Activated CD4-positive, alpha-beta T cell treated with anti-CD3 and anti-CD28 coated beads, Interleukin-2, amount 50 U/mL, for 1 hour (primary cell): ENCODE measurements at places on chromosomes 1 and 21.

GRCh38 chr1:245715970-245716369 lies 561.2 kb downstream of the KIF26B start:
- no peak for DNase-seq

DNA sequence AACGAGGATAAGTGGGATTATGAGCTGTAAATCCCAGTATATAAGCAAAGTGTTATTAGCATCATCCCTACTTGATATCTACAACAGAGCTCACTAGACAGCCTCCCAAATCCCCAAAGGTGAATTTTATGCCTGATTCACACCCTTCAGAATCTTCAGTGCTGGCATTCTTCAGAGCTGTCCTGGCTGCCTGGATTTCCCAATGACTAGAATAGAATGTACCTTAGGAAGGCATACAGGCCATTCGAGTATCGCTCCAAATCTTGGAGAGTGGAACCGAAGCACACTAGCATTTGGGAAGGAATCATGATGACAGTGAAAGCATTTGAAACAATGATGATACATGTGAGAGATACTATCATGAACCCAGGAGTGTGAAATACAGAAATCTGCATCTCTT lies 22.3 kb downstream of the ZBTB40 start:
- DNase-seq: no peak

DNA sequence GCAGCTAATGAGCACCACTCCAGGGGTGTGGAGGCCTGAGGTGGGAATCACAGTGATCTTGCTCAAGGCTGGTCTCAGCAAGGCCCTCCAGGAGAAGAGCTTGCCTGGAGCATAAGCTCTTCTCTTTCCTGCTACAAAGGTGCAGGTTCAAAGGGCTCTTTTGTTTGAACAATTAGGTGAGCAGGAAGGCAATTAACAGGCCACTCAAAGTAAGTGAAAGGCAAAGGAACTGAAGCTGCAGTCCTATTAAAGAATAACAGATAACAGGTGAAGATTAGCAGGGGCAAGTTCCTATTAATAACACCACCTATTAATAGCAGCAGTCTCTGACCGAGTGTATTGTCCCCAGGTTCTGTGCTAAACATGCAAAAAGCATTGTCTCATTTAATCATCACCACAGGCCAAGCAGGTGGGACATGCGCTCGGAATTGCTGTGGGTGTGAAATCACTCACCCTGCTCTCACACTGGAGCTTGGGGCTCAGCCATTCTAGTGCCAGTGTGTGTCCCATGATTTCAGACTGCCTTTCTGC lies 113.8 kb downstream of the RHOU start:
- DNase-seq: no peak

GRCh38 chr1:230199554-230199953 lies 132.5 kb downstream of the GALNT2 start:
- no peak for DNase-seq

DNA sequence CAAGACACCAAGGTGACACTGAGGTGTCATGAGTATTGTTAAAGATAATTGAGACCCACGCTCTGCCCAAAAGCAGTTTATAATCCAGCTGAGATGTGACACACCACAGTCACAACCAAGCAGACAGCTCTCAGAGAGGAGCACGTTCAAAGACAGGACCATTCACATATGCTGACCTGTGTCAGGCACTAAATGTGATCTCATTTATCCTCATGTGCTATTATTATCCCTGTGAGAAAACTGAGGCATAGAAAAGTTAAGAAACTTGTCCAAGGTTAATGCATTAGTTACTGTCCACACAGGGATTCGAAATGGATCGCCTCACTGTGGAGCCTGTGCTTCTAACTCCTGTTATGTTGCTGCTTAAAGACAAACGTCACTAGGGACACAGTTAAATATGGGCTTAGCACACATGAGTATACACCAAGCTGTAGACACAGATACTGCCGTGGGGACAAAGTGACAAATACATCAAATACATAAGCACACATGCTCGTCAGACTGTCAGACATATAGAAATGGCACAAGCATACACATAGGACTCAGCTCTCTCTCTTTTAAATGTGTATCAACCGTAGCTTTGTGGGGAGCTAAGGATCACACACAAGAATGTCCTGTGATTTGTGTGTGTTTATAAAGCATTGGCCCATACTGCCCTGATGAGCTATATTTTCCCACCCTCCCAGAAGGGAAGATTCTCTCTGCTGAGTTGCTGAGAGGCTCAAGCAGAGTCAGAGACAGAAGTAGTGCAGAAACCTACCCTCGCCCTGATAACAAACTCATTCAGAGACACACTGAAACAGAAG lies 3.5 kb upstream of the IGSF8 start:
- DNase-seq: no peak

DNA sequence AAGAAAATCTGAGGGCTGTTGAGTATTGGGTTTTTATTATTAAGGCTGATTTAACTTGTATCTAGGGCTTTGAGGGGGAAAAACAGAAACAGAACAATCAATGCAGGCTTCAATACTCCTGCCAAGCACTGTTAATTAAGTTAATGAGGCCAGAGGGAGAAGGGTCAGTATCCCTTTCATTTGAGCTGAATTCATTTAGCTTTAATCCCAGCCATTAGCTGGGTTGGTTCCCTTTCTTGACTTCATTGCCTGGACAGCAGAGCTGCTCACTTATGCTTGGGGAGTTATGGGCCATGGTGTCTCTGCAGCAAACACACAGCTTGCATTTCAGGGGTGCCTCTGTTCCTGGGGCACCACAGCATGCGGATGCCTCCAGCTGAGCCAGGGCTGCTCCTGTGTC lies 16.3 kb downstream of the TLR5 start:
- no peak for DNase-seq

DNA sequence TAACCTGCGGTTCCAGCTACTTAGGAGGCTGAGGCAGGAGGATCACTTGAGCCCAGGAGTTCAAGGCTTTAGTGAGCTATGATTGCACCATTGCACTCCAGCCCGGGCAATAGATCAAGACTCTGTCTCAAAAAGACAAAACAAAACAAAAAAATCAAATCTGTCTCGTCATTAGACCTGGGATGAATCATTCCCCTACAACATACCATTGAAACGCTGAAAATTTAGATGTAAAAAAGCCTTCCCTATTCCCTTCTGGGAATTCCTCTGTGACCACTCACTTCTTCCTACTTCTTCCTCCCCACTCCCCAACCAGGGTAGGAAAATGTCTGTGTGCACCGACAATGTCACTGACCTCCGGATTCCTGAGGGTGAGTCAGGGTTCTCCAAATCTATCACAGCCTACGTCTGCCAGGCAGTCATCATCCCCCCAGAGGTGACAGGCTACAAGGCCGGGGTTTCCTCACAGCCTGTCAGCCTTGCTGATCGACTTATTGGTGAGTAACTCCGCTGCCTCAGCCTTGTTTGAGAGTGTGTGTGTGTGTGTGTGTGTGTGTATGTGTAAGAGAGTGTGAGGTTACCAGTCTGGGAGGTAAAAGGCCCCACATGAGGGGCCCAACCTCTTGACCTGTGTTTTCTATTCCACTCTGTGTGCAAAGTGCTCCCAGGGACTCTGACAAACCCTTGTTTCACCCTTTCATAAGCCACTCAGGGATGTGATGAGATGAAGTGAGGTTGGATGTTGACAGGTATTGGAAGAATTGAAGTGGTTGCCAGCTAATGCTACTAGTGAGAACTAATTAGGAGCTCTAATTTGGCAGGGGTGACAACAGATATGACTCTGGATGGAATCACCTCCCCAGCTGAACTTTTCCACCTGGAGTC lies 16.3 kb upstream of the SARS1 start:
- DNase-seq: no peak

DNA sequence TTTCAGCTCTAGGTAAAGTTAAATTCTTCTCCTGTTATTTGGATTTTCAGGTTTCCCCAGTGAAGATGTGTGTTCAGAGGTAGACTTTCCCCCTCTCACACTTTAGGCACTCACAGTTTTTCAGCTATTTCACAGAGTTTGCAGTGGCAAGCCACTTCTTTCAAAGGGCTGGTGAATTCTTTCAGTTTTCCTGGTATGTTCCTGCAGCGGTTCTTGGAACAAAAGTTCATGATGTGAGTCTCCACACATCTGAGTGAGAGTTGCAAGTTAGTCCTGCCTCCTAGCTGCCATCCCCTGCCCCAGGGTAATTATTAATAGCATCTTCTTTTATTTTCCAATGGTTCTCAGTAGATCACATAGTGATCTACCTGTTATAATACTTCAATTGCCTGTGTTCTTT lies 27.3 kb upstream of the CD84 start:
- no peak for DNase-seq

DNA sequence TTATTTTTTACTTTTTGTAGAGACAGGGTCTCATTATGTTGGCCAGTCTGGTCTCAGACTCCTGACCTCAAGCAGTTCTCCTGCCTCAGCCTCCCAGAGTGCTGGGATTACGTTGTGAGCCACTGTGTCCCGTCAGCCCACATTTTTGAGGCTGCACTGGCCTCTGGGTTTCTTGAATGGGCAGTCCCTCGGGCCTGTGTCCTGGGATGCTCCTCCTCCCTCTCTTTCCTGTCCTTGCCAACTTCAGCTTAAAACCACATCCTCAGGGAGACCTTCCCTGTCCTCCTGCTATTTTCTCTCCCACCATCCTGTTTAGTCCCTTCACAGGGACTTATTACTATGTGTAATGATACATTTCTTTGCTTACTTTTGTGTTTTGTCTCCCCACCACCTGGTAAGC lies 31.4 kb upstream of the LYST start:
- DNase-seq: no peak

DNA sequence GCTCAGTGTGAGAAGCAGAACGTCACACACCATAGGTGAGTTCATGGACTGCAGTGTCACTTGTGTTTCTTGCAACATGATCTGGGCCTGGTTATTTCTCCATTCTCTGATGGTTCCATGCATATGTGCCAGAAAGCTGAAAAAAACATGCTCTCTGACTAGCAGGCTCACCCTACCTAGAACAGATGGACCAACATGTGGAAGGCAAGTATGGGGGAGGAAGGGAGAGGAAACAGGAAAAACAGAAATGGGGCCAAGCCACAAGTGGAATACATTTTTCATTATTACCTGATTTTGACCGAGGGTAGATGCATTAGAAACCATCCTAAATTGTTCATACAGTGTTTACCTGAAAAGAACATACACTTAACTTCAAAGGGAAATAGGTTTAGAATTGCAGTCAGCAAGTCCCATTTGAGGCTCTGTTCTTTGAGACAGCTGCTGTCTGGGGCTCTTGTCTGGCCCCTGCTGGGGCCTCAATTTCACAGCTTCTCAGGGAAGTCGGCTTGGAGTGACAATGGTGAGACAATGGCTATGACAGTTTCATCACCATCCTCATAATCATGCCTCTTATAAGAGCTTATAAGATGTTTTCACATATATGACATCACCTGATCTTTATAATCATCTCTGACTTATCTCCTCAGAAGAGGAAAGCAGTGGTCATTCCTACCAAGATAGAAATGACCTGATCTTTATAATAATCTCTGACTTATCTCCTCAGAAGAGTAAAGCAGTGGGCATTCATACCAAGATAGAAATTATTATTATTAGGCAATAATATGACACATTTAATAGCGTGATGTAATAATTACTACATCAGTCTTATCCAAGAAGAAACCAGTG lies 327.3 kb downstream of the SIPA1L2 start:
- no peak for DNase-seq

DNA sequence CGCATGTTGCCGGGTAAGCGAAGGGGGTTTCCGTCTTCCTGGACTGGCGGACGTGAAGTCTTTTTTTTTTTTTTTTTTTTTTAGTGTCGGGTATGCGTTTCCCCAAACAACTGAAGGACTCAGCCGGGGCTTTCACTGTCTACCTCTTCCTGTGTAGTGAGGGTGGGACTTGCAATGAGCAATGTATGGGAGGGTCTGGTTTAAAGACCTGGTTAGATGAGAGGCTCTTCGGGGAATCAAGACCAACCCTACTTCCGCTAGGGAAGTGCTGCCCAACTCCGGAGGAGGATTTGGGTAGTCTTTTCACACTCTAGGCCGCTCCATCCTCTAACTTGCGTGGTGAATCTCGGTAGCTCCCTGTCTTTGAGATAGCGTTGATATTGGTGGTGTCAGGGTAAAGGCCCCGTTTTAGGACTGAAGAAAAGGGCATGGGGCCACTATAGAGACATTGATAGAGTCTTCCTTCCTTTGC lies 754 bp downstream of the PRRC2C start:
- peak; percentile 71 for DNase-seq

DNA sequence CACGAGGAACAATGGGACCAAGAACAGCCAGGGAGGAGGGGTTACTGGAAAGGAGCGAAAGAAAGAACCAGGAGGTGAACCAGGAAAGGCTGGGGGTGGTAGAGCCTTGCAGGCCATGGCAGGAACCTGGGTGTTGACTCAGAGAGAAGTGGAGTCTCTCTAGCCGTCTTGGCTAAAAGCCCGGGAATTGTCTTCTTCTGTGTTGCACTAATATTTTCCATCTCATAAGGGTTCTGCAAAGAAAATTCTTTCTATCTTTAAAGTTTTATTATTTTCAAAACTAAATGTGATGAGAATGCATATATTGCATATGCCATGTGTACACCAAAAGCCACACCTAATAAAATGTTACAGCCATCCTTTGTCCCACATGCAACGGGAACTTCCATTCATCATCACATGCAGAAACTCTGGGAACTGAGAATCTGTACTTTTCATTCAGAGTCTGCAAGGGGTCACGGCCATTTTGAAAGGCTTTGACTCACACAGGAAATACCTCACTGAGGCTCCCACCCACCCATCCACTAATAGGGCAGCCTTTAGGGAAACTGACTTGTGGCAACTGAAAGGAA lies 38.0 kb downstream of the ERG start:
- DNase-seq: no peak

DNA sequence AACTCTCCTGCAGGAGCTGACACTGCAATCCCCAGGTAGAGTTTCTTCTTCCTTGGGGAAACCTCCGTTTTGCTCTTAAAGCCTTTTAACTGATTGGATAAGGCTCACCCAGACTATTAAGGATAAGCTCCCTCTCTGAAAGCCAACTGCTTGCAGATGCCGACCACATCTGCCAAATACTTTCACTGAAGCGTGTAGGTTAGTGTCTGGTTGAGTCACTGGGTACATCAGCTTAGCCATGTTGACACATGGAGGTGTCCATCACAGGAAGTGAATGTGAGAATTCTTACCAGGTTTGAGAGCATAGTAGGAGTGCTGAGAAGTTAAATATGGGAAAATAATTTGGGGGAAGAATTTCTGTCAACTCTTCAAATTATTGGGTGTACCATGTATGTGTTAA lies 202.0 kb downstream of the AJAP1 start:
- no peak for DNase-seq

DNA sequence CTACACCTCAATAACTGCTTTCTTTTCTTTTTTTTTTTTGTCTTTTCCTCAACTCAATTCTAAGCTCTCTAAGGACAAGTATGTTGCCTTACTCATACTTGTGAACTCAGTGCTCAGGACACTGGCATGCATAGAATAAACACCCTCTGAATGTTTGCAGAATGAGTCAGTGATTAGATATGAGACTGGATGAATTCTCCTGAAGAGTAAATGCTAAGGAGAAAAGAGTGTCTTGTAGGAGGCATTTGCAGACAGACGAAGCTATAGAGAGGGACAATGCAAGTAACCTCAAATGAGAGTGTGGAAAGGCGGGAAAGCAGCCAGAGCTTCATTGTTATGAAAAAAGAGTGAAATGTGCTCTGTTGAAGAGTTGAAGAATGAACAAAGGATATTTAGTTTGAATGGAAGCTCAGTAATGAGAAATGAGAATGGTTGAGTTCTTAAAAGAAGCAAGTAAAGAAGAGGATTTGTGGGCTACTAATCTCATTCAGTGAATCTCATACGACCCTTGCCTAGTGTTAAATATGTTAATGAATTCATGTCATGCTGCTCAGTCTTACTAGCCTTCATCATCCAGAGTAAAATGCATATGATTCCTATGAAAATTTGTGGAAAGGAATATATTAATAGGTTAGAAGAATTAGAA lies 166.1 kb upstream of the DPYD start:
- no peak for DNase-seq

- no peak for DNase-seq
Observed at GRCh38 chr1:24727501-24728216, 17.6 kb upstream of the CLIC4 start.

- no peak for DNase-seq
Observed at GRCh38 chr1:36905941-36906340, 128.4 kb downstream of the GRIK3 start.
